ENCODE measurements at places on chromosomes 3 and 15.
A peak's percentile ranks its signal among the peaks of the same experiment; 100 is the strongest.

- no peak for DNase-seq
Measured at GRCh38 chr15:71294911-71295602, 179.8 kb downstream of the THSD4 start.

DNA sequence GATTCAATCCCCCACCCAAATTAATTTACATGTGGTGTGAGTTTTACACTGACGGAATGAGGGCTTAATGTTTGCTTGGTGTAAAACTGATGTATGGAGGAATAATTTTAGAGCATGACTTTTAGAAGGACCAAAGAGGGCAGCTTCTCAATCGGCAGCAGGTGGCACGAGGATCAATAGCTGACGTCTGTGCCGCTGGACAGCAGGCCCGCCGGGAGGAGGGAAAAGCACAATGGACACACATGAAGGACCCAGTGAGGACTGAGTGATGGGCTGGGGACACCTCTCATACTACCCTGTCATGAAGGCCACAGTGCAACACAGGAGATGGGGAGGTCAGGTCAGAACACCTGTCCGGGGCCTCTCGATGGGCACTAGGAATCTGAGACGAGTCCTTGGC is 61.4 kb upstream of the NSMCE3 start:
- no peak for DNase-seq

GRCh38 chr3:96813820-96814650 is at the start of gene EPHA6:
TSS of gene EPHA6 (plus strand) at chr3:96814594.
- DNase-seq: peak; percentile 0

- DNase-seq: no peak
Measured at GRCh38 chr3:35486295-35486694, 153.0 kb upstream of the ARPP21 start.

DNA sequence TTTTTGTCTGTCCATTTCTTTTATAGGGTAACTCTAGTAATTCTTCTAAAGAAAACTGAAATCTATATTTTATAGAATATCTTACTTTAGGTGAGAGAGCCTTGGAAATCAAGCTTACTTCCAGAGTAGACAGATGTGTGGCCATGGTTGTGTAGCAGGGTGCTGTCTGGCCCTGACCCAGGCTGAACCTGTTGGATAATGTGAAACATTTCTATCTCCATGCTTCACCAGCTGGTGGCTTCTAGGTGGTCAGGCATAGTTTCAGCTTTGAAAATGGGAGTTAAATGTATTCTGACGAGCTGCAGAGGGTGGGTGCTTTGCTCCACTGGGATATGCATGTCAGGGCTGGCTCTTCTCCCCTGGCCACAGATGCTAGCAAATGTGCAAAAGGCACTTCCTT is 20.8 kb upstream of the NR2C2 start:
- DNase-seq: no peak

DNA sequence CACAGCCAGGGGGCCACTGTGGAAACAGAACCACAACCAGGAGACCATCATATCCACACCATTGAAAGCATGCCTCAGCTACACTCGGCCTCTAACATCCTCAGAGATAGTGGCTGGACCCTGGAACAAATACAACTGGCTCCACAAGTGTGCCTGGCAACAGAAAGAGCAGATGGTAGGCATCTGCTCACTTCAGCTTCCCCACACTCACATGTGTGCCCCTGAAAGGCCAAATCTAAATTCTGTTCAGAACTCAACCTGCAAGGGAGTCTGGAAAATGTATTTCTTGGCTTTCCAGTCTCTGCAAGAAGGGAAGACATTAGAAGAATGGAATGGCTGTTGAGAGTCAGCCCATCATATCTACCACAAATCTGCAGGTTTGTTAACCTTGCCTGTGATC is 54.7 kb upstream of the CTNNB1 start:
- DNase-seq: no peak

DNA sequence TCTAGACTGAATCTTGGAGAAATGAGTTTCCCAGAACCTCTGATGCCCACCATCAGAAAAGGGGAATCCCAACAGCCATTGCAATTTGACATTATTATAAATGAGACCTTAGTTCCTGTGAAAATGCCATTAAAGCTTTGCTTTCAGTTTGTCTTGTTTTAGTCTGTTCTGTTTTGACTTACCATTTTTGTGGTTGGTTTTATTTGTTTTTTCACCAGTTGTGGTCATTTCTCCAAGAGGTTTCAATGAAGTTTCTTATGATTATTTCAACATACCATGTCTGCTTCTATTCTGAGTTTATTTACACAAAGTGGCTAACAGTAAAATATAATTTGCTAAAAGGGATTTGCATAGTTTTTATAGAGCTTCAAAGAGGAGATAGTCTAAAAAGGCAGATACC is 175.0 kb upstream of the MCTP2 start:
- DNase-seq: no peak

DNA sequence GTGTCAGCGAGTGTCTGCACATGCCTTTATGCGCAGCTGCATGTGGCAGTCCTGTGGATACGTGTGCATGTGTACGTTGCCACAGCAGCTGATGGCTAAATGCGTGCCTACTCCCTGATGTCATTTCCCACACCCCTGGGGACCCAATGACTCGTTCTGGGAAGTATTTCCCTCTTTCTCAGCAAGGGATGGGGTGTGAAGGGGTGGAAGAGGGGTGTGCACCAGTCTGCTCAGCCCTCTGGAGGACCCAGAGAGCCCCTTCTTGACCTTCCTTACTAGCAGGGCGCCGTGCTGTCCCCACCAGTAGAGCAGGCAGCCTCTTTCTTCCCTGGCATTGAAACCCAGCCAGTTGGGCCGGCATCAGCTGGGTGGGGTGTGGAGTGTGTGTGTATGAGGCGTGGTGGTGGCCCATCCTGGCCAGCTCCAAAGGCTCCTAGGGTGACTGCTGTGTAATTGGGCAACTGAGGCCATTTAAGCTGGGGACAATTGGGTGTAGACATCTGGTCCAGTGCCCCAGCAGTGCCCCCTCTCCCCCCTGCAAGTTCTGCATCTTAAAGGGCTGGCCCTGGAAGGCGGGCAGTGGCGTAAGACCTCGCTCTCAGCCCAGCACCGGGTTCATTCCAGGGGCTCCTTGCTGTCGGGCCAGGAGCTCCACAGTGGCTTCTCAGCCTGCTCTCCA is 19.2 kb downstream of the SNX33 start:
- no peak for DNase-seq

GRCh38 chr15:60464836-60465630 is 13.9 kb downstream of the ICE2 start:
- DNase-seq: no peak

DNA sequence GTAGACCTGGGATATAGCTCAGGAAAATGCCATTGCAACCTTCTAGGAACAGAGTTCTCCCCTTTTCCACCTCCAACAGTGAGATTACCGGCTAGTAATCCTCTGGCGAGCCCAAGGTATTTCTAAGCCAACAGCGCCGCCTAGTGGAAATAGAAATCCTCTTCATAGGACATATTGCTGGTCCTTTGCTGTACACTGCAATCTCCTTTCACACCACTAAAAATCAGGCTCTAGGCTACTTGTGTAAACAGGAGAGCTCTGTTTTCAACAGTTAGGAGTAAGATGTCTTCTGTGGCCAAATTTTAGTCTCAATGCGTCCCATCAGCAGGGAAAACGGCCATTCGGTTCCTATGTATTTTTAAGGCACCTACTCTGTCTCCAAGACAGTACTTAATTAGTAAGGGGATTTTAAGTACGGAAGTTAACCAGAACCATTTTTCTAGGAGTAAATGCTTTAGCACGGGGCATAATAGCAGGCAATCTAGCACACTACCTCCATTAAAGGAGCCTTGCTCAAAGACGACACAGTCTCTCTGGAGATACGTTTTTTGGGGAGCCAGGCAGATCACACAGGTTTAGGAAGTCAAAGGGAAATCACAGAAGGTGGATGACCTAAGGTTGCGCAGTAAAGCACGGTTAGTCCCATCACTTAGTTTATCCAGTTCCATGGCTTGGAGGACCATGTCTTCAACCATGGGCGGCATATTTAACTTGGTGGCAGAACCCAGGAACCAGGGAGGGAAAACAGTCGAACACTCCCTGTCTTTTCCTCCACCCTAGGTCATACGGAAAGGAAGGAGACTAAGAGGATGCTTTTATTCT is 43.8 kb downstream of the NCEH1 start:
- no peak for DNase-seq

DNA sequence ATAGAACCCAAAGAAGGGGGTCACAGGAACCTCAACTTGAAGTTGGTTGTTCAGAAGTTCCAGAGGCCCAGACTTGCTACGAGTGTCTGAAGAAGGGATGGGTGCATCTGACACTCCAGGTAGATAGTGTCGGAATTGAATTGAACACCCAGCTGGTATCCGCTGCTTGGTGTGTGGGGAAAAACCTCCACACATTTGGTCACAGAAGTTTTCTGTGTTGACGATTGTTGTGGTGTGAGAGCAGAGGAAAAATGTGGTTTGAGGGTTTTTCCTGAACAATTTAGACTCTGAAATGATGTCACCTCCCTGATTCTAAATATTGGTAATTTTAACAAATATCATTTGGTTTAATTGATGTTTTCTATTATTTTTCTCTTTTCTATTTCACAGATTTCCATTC is 218.8 kb upstream of the CTNNB1 start:
- no peak for DNase-seq

GRCh38 chr15:75031848-75032247 is 8.5 kb downstream of the PPCDC start:
- DNase-seq: no peak

DNA sequence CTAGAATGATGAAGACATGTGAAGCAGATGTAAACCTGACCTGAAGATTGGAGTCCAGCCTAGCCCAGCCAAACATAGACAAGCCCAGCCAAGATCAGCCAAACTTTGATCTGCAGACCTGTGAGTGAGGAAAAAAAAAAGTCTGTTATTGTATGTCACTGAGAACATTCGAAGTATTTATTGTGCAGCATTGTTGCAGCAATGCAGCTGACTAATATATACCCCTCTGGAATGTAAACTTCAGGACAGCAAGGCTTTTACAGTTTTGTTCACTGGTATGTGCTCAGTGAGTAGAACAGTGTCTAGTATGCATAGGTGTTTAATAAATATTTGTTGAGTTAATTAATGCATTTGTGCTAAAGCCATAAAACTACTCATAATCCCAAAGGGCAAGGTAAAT is 23.4 kb downstream of the TMEM202 start:
- no peak for DNase-seq

DNA sequence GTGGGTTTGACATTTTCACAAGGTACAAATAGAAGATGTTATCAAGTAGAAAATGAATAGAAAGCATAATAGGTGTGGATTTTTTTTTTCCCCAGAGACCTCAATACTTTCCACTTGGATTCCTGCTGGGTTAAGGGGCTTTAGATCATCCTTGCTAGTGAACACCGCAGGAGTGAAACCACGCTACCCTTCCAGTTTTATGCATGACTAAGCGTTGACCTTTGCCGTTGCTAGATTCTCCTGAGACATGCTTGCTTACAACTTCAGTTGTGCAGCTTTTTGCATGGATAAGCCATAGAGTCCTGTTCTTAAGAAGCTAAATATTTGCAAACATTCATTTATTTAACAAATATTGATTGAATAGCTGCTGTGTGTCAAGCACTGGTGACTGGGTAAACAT is 299.7 kb upstream of the LMCD1 start:
- no peak for DNase-seq

GRCh38 chr3:8650583-8651416 is 6.2 kb upstream of the SSUH2 start:
- no peak for DNase-seq

- DNase-seq: no peak
Measured at GRCh38 chr3:126321490-126321889, 35.7 kb downstream of the KLF15 start.

DNA sequence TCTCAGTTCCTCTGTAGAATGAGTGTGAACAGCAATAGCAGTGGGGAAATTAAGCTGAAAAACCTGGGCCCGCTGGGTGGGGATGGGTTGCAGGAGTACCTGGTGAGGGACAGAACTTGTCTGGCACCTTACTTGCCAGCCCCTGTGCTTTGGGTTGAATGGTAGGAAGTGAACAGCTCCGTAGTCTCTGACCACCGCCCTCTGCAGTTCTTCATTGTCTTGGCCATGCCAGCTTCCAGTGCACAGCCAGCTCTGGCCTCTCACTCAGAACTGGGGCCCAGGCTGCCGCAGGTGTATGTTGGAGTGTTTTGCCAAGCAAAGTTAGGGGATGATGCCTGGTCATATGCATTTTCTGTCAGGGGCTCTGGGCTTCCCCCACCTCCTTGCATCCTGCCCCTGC is 14.0 kb upstream of the CHST14 start:
- no peak for DNase-seq

DNA sequence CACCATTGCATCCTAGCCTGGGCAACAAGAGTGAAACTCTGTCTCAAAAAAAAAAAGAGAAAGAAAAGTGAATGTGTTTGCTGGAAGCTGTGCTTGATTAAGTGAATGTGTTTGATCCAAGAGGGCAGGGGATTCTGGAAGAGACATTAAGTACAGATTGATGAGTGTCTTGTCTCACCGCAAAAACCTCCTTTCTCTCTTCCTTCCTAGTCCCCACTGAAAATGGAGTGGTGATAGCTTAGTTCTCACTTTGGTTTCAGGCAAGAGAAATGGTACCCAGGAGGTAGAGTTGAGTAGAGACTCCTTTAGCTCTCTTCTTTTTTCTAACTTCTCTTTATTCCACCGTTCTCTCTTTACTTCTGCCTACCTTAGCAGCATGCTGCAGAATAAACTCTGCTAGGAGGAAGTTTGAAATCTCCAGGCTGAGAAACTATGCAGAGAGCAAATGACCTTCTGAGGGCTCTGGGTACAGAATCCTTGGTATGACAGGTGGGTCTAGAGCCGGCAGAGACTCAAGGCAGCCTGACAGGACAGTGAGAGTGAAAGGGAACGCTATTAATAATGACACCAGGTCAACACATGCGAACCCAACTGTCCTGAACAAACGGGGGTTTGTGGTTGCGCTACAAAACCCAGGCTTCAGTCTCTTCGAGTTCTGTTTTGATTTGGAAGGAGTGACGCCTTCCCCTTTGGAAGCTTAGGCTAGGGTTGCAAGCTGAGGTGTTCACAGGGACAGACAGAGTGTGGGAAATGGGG is 74.9 kb downstream of the SMAD3 start:
- no peak for DNase-seq

All from NCI-H187 treated with DMSO at 0.1 percent for 48 hours (cell line).